ENCODE measurements at places on chromosomes 5 and 9. TPM values are rescaled to one million over a fixed set of nuclear protein-coding genes. Genes with fewer than 3 reads are reported as not detected.

The SH3RF2 gene
- 3.1 TPM for total RNA-seq

- DNase-seq, result no peak
These were observed 7.8 kb upstream of the TNFAIP8 start for GRCh38 chr5:119347991-119348390.

GRCh38 chr9:126514037-126514821 is 99.5 kb upstream of the LMX1B start:
- DNase-seq, result peak; percentile 75

The CCT5 gene
- 84.4 TPM for total RNA-seq

GRCh38 chr5:16871746-16872339 is 64.2 kb downstream of the MYO10 start:
- DNase-seq, result no peak

DNA sequence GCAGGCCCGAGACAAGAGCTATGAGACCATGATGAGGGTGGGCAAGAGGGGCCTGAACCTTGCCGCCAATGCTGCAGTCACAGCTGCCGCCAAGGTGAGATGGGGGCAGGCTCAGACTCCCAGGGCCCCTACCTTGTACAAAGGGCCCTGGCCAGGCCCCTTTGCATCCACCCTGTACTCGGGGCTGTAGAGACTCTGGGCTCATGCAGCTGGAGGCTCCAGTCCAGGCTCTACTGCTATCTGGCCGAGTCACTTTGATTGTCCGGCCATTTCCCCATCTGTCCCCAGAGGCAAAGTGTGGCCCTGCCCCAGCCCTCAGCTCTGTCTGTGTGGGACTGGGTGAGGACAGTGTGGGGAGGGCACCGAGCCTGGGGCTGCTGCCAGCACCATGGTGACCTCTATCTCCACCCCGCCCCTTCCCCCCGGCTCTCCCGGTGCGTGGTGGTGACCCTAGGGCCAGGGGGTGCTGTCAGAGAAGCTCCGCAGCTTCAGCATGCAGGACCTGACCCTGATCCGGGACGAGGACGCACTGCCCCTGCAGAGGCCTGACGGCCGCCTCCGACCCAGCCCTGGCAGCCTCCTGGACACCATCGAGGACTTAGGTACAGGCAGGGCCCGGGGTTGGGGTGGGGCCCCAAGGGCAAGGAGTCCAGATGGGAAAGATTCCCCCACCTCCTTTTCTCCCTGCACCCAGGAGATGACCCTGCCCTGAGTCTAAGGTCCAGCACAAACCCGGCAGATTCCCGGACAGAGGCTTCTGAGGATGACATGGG is 6.1 kb downstream of the REEP2 start:
- DNase-seq, result no peak

DNA sequence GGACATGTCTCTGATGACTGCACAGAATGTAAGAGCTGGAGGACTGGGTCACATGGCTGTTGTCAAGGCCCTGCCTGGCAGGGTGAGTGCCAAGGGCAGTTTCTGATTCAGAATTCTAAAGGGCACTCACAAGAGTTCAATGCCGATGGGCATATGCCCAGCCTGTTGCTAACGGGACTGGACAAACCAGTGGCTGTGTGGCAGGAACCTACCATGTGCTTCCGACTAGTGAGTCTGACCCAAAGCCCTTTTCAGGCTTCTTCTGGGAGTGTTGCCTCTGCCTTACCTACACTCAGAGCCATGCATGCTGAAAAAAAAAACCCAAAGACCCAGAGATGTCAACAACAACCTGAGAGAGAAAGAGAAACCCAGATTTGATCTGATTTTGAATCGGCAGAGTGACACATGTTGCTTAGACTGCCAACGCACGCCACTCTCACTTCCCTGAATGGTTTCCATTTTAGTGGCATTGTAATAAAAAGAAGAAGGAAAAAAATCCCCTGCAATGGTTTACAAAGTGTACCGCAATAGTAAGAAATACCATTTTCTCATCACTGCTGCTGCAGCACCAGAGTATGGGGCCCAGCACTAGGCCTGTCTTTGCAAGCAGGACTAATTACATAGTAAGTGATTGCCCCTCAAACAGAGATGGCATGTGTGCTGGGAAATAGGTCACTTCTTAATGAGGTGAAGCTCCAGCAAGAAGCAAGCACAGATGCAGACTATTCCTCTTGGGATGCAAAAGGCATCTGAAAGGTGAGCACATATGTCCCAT is 194.3 kb downstream of the PALM2AKAP2 start:
- no peak for DNase-seq

The SLC25A48 gene
- 1.1 TPM for total RNA-seq

GRCh38 chr9:87763286-87763685 is 37.4 kb downstream of the CTSL start:
- DNase-seq, result no peak

GRCh38 chr5:169367861-169368260 is 66.9 kb upstream of the SLIT3 start:
- DNase-seq, result no peak

DNA sequence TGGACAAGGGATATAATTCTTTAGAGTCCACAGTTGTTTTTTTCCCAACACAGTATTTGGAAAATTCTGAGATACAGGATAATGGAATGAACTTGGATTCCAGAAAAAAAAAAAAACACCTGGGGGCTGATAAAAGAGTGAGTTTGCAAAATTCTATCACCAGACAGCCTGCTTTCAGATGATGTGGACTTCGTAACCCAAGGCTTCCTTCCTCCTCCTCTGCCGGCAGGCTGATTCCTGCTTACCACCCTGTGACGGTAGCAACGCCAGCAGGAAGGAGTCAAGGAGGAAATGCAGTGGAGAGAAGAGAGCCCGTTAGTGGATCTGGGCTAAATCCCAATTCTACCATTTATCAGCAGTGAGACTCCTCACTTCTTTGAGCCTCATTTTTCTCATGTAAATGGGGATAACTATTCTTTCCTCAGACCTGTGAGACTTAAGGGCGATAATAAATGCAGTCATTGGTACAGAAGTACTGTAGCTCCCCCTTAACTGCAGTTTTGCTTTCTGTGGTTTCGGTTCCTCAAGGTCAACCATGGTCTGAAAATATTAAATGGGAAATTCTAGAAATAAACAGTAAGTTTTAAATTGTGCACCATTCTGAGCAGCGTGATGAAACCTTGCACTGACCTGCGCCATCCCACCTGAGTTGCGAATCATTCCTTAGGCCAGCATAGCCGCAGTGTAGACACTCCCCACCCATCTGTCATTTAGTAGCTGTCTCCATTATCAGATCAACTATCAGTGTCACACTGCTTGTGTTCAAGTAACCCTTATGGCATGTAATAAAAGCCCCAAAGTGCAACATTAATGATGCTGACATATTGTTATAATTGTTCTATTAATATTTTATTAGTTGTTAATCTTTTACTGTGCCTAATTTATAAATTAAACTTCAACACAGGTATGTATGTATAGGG is 71.4 kb downstream of the DCP2 start:
- DNase-seq, result no peak

DNA sequence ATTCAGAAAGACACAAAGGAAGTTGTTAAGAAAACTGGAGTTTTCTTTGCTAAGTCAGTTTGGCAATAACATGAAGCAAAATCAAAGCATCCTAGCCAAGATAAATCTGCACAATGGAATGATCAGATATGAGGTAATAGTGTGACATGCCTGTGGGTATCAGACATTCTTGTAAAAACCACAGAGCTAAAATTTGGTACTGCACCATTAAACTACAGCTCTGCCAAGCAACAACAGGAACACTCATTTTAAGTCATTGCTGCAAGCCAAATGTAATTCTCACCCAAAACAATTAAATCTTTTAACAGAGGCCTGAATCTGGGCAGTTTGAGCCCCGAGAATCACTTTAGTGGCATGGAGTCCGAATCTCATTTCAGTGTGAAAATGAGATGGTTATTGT is 96.6 kb downstream of the VCAN start:
- no peak for DNase-seq

The SHISAL2B gene
- not detected for total RNA-seq

The PALM2AKAP2 gene
- 58.1 TPM for total RNA-seq

DNA sequence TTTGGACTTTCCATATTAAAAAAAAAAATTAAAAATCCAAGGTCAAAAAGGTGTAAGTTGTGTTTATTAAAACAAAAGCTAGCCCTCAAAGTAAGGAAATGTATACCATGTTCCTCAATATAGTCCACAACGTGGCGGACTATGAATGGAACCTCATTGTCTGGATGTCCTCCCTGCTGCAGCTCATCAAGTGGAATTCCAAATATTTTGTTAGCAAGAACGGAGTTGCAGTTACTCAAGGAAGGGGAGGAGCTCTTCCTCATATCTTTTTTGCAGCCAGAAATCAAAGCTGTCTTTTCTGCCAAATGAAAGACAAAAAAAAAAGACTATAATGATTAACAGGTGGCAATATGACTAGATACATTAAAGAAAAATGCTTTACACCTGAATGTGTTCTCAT is 14.0 kb downstream of the FAM13B start:
- no peak for DNase-seq

- peak; percentile 89 for DNase-seq
These were observed 90.0 kb downstream of the PRRT1B start for GRCh38 chr9:131635285-131635684.

The PIP5K1B gene
- total RNA-seq, result 8.2 TPM

- no peak for DNase-seq
These were observed 11.0 kb downstream of the PLIN2 start for GRCh38 chr9:19116107-19116790.

- DNase-seq, result no peak
These were observed 1.1 kb upstream of the DCANP1 start for GRCh38 chr5:135448071-135448739.

- DNase-seq, result no peak
These were observed 53.9 kb downstream of the RAI14 start for GRCh38 chr5:34709861-34710673.

DNA sequence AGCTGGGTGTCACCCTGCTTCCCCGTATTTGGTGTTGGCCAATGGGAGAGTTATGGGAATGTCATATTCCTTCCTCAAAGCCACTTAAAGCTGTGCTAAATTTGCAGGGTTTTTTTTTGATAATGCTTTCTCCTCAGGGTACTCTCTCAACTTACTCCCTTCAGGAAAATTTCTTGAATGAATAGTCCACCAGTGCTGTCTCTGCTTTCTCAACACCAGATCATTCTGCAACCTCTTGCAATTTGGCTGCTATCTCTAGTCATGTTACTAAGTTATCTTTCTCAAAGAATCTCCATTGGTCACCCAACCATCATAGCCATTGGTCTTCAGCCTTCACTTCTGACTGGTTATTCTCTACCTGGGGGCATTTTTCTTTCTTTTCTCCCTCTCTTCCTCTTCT is 13.4 kb upstream of the TNFAIP8 start:
- DNase-seq, result no peak

GRCh38 chr5:62126090-62126489 is 179.9 kb upstream of the KIF2A start:
- DNase-seq, result no peak

GRCh38 chr9:26391036-26391435 is 501.6 kb downstream of the CAAP1 start:
- DNase-seq, result no peak

The TMEM167A gene
- 80.9 TPM for total RNA-seq

GRCh38 chr5:24899180-24899579 is 254.4 kb upstream of the CDH10 start:
- no peak for DNase-seq

GRCh38 chr5:141389153-141390042 is 1.9 kb downstream of the PCDHGB4 start:
- DNase-seq, result no peak

- peak; percentile 47 for DNase-seq
These were observed 214.3 kb upstream of the GRIA1 start for GRCh38 chr5:153276151-153276550.

DNA sequence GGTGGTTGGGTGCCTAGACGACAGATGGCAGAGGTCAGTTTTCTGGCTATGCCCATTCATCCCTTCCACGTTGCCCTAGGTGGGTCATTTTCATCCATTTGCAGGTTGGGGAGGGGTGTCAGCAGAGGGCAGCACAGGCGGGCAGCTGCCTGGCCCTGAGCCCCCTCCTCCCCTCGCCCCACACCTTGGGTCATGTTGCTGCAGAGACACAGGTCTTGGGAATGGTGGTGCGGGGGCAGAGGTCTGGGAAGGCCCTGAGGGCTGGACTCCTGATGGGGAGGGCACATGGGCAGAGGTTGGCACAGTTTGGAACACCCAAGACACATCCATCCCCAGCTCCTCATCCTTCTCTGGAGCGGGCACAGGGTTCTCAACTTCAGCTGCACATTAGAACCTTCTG is 103.2 kb upstream of the LMX1B start:
- peak; percentile 59 for DNase-seq

- DNase-seq, result peak; percentile 45
These were observed 838 bp downstream of the POLK start for GRCh38 chr5:75512383-75513074.

GRCh38 chr5:38376404-38376803 is 118.0 kb downstream of the EGFLAM start:
- no peak for DNase-seq

GRCh38 chr5:43386960-43387362 is 25.2 kb downstream of the CCL28 start:
- no peak for DNase-seq

GRCh38 chr9:77909306-77909705 is 122.3 kb downstream of the GNAQ start:
- DNase-seq, result no peak

- DNase-seq, result no peak
These were observed 53.9 kb downstream of the TTLL11 start for GRCh38 chr9:122039234-122039633.

DNA sequence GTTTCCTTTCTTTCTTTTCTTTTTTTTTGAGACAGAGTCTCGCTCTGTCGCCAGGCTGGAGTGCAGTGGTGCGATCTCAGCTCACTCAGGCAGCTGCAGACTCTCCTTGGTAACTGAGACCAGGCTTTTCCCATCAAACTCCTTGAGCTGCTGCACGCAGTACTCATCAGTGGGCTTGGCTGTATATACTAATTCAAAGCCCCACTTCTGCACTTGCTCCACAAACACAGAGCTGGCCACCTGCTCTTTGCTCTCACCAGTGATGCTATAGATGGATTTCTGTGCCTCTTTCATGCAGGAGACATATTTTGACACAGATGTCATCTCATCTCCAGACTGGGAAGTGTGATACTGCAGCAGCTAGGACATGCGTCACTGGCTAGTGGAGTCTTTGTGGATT is 252.7 kb downstream of the AP3B1 start:
- DNase-seq, result no peak

The GABRA6 gene
- not detected for total RNA-seq
